ENCODE measurements at places on chromosomes 11 and 22.

GRCh38 chr11:64247729-64248531 lies 1.2 kb upstream of the PPP1R14B start:
- DNase-seq = no peak

- DNase-seq = no peak
These were observed 1.3 kb upstream of the RFPL2 start for GRCh38 chr22:32205974-32206773.

- DNase-seq = no peak
These were observed 34.7 kb upstream of the TOLLIP start for GRCh38 chr11:1344056-1344635.

GRCh38 chr11:125171974-125172373 lies 7.4 kb downstream of the PKNOX2 start:
- DNase-seq = no peak

GRCh38 chr22:27685515-27685914 lies 116.0 kb downstream of the MN1 start:
- DNase-seq = no peak

- no peak for DNase-seq
These were observed 37.6 kb downstream of the ATXN10 start for GRCh38 chr22:45709060-45709739.

DNA sequence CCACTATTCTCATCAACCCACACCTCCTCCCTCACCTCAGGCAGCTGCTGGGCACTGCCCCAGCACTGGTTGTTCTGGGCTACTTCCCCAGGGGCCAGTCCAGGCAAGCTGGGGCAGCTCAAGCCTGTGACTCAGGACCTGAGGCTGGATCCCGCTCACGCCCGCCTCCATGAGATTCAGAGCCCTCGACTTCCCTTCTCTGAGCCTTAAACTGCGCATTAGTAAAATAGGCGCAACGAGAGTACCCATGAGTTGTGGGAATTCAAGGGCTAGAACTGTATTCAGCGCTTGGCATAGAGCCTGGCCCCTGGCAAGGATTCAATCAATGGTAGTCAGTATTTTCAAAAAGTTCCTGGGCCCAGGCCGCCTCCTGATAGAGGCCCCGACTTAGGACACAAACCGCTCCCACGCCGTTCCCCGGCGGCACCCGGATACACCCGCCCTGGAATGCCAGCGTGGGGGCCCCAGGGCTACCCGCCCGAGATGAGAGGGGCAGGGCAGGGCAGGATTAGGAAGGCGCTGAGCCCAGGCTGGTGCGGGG lies 723 bp upstream of the CD82 start:
- DNase-seq = peak; percentile 76

GRCh38 chr22:19631899-19632667 lies 82.2 kb upstream of the SEPTIN5 start:
- DNase-seq = no peak
